Stimulated activated CD8-positive, alpha-beta memory T cell treated with anti-CD3 and anti-CD28 coated beads, Interleukin-7, amount 100 ng/mL, for 1 hour (primary cell): ENCODE measurements at places on chromosomes 6 and 20.

DNA sequence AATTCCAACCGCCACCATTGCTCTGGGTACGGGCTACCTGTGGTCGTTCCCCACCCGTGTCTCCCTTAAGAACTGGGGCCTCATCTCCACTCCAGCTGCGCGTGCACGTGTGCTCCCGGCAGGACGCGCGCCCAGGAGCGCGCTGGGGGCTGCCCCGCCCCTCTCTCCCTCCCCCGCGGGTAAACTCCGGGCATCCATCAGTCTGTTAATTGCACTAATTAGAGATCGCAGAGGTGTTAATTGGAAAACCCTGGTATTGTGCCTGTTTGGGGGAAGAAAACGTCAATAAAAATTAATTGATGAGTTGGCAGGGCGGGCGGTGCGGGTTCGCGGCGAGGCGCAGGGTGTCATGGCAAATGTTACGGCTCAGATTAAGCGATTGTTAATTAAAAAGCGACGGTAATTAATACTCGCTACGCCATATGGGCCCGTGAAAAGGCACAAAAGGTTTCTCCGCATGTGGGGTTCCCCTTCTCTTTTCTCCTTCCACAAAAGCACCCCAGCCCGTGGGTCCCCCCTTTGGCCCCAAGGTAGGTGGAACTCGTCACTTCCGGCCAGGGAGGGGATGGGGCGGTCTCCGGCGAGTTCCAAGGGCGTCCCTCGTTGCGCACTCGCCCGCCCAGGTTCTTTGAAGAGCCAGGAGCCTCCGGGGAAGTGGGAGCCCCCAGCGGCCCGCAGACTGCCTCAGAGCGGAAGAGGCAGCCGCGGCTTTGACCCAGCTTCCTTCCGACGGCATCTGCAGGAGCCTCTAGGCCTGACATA, 14.4 kb downstream of the FOXP4 start:
- peak; percentile 63 for DNase-seq

DNA sequence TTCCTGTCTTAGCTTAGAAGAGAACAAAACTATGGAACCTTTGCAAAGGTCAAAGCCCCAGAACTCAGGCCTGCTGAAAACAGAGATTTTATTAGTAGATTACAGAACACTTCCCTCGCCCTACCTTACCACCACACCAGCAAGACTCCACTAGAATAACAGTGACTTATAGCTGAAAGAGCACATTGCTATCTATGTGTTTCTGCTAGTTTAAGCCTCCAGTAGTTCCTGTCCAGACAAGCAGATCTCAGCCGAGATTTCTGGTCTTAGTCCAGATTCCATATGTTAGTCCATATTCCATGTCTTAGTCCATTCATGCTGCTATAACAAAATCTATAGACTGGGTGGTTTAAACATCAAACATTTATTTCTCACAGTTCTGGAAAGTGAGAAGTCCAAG, 412.3 kb upstream of the ID4 start:
- DNase-seq = no peak

- DNase-seq = no peak
Measured at GRCh38 chr6:36076178-36077063, 48.8 kb downstream of the MAPK14 start.

GRCh38 chr20:8242066-8242465, 110.0 kb downstream of the PLCB1 start:
- DNase-seq = no peak

- DNase-seq = no peak
Measured at GRCh38 chr20:62558779-62559178, 83.0 kb upstream of the GATA5 start.

- DNase-seq = no peak
Measured at GRCh38 chr20:14148042-14148441, 152.7 kb downstream of the MACROD2 start.

DNA sequence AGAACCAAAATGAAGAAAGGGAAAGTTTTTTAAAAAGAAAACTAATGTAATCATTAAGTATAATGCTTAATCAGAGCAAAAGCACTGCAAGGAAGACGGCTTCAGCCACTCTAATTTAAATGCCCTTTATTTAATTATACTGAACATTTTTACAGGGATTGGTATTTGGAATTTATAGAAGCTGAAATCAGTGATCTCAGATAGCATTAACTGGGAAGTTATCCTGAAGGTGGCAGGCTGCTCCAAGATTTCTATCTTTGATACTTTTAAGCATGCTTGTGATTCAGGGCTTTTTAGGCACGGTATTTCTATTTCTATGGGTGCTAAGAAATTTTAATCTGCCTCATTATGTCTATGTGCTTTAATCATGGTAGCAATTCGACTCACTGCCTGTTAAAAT, 1.3 kb upstream of the NDUFAF4 start:
- DNase-seq = no peak

- DNase-seq = no peak
Measured at GRCh38 chr20:46683939-46684750, 5.1 kb downstream of the TP53RK start.

- no peak for DNase-seq
Measured at GRCh38 chr6:4510317-4510716, 265.9 kb upstream of the CDYL start.

DNA sequence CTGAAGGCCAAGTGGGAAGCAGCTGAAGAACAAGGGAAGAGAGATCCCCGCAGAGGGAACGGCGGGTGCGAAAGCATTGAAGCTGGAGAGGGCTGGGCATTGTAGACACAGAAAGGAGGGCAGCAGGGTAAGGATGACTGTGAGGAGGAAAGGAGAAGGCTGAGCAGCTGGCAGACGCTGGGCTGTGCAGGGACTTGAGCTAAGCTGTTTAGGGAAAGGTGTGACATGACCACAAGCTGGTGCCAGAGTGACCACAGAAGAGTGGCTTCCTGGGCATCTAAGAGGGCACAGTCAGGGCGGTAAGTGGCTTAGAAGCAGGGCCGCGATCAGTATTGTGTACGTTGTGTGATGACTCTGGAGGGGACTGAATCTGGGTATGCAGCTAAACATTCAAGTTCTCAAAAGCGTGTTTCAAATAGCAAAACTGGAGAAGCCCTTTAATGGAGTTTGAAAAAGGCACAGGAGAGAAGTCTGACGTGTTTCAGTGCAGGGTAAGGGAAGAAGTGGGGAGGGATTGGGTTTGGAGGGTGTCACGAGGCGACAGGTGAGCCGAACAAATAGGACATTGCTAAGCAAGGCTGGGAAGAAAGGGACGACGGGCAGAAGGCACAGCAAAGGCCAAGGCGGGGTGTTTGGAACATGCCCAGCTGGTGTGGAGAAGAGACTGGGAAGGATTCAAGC, 46.1 kb upstream of the ARFGEF2 start:
- no peak for DNase-seq

DNA sequence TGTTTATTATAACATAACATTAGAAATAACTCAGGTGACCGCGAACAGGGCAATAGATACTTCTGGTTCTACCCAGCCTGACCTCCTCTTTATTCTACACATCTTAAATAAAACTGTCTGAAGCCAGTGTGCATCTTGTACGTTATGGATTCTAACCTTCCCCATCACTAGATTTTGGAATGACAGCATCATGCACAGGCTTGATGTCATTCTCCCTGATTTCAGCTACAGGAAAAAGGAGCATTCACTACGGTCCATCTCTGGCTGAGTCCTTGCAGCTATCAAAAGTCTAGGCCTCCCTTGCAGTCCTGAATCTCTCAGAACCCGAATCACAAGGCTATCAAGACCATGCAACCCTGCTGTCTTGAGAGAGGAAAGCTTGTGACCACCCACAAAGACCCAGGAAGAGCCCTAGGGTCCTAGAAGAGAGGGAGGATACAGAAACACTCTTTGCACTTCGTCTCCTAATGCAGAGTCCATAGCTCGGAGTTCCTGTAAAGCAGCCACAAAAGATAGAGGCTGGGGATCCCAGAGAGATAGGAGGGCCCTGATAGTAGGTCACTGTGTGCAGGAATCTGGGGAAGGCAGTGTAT, 845 bp downstream of the HLA-DPA1 start:
- DNase-seq = no peak

DNA sequence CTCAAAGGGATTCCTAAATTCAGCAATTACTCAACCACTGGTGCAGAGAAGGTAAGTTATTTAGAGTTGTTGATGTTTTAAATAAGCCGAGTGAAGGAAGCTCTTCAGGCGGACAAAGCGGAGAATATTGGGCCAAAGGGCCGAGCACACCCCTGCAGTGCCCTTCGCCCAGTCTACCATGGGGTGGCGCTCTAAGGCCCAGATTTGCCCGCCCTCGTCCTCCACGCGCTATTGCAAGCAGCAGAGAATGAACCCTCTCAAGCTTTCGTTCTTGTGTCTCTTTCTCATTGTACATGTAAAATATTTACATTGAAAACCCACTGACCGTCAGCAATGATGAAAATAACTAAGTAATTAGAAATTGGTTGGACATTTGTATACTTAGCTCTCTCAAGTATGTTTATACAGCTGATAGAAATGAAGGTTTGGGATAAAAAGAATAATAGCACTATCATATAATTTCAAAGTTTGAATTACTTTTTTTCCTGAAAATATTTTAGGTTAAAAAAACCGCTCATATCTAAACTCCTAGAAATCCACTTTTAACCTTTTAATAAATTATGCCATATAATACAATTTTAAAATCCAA, 195.0 kb upstream of the CEP162 start:
- DNase-seq = no peak

- no peak for DNase-seq
Measured at GRCh38 chr20:62603021-62603906, 39.0 kb upstream of the SLCO4A1 start.

- DNase-seq = no peak
Measured at GRCh38 chr20:41697861-41698559, 79.8 kb upstream of the CHD6 start.

GRCh38 chr6:73679009-73679408, 17.0 kb upstream of the CD109 start:
- DNase-seq = no peak

DNA sequence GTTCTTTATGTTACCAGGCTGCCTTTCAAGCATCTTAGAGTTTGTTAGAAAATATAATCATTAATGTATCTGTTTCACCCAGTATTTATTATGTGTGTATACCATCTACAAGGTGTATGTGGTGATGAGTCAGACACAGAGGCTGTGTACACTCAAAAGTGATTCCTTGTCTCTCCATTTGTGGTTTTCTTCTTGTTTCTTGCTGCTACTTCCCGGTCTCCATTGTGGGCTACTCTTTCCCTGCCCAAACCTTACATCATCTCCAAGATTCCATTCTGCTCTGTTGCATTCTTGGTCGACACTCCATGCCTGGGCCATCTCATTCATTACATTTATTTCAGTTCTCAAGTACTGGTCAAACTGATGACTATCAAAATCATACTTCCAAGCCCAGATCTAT, 182.2 kb upstream of the STXBP5 start:
- no peak for DNase-seq

DNA sequence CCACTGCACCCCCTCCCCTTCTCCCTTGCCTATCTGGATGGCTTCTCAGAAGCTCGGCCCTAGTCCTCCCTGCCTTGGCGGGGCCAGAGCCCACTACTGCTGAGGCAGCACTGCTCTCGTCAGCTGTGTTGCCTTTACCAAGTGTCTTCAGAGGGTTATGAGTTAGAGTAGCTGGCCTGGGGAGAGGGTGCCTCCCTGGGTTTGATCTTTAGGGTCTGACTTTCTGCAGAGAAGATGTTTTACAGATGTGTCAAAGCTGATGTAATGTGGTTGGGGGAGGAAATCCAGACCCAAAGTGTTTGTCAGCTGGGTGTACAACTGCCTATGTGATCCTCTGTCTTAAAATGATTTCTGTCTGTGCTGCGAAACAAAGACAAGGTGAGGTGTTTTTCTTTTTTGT, 30.4 kb upstream of the PI16 start:
- no peak for DNase-seq

DNA sequence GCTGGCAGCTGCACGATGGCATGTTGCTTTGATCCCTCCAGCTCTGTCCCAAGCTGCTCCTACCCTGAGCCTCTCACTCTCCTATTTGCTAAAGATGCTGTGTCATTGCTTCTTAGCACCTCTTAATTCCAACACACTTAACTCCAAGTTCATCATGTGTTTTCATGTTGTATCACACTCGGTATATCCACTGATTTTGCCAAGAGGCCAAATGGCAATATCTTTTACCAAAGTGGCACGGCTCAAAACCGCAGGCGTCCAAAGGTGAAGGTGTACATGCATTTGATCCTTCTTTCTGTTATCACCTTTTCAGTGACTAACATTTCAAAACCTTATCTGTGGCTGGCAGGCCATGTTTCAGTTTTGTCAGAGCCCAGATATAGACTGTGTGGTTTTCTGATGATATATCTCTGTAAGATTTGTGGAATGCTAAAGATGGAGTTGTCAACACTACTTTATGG, 217.0 kb downstream of the TBX18 start:
- DNase-seq = no peak

DNA sequence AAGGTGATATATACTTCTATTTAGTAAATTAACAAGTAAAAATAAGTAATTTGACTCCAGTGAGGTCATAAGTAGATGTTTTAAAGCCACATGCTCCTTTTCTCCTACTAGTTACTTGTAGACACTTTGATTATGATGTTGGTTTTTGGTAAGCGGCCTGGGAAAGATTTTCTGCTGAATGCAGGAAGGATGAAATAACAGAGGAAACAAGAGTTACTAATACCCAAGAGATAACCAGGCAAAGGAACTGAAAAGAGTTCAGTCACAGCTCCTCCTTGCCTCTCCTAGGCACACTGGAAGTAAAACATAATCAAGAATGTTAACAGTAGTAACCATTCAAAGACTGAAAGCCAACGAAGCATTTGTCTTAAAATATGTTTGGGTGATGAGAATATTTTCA, 203.3 kb downstream of the RNGTT start:
- DNase-seq = no peak

GRCh38 chr20:8386991-8387390, 254.9 kb downstream of the PLCB1 start:
- no peak for DNase-seq

GRCh38 chr20:60806824-60807223, 445.2 kb upstream of the CDH4 start:
- no peak for DNase-seq

DNA sequence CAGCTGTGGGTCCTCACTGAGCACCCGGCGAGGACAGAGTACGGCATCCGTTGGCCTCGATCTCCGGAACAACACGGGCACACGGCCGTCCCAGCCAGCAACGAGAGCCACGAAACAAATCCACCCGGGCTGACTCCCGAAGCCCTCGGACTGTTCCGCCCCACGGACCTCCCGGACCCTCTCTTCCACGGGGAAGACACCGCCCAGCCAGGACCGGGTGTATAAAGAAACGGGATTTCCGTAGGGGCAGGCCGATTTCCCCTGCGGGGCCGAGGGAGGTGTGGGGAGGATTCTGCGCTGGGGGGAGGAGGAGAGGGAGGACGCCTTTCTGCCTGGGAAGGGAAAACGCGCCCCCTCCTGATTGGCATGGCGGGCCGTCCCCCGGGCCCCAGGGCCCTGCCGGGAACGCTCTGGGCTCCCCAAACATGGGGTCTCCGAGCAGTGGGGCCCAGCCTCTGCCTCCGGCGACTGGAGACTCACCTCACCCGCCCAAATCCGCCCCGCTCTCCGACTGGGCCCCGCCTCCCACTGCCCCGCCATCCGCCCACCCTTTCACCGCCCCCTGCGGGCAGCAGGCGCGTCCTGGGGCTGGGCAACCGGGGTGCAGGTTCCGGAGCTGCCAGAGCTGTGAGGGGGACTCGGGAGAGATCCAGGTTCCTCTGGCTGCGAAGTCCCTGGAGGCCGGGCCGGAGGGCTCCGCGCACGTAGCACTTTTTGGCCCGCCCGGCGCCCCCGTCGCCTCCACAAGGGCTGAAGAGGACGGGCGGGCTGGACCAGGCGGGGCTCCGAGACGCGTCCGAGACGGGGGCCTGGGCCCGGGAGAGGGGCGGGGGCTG, 679 bp upstream of the PPDPF start:
- DNase-seq = peak; percentile 47
